ENCODE measurements at places on chromosomes 12 and 14.
A peak's percentile ranks its signal among the peaks of the same experiment; 100 is the strongest.

DNA sequence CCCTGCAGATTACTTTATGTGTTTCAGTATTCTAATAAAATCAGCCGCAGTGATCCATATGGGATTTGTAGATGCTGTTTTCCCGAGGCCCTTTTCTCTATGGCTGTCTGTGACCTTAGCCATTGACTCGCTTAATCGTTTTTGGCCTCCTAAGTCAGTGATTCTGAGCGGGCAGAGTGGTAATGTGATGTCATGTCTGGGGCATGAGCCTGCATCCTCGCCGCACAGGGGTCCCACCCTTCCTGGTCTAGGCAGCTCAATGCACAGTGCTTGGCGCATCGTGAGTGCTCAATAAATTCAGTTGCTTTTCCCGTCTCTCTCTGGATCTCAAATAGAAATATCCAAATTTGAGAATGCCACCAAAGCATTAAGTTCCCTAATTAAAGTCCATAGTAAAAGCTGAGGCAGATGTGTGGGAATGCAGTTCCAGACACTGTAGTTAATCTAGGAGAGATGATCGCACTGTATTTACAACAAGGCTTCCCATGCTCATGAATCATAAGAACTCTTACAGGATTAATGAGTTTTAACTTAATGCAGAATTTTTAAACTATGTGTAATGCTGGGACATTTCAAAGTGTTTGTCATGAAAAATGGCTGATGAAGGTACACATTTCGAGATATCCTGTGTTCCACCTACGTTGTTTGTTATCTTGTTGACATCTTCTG lies 29.3 kb downstream of the HMGA2 start:
- DNase-seq = no peak

DNA sequence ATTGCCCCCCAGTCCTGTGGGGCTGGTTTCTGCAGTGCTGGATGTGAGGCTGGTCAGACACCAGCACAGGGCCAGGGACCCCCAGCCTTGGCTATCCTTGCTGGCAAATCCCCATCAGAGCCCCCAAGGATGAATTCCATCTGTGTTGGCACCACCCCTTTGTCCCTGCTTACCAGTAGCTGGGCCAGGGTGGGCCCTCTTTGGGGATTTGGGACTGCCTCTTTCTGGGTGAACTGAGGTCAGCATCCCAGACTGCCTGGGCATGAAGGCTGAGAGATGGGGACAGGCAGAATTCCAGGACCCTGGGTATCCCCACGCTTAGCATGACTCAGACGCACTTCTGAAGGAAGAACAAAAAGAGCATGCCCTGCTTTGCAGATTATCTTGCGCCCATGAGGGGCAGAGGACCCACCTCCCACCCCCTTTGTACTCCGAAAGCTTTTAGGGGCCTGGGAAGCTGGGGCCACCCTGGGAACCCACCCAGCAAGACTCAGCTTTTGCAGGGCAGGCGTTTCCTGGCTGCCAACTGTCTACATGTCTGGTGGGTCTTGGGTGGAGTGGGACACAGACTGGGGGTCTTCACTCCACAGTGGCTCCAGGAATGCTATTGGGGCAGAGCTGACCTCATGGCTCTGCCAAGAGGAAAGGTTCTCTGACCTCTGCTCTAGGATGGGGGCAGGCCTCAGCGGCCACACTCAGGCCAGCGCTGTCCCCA lies 26.8 kb downstream of the RFLNA start:
- no peak for DNase-seq

DNA sequence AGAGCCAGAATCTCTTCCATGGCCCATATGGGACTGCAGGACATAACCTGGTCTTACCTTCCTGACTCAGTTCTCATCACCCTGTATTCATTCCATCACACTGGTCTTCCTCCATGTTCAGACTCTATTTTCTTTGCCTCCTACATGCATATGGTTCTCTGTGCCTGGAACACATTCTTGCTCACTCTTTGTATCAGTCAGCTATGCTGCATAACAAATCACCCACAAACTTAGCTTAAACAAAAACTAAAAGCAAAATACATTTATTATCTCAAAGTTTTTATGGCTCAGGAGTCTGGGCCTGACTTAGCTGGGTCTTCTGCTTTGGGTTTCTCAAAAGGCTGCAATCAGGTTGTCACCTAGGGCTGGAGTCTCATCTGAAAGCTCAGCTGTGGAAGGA lies 712.6 kb upstream of the TBX3 start:
- no peak for DNase-seq

DNA sequence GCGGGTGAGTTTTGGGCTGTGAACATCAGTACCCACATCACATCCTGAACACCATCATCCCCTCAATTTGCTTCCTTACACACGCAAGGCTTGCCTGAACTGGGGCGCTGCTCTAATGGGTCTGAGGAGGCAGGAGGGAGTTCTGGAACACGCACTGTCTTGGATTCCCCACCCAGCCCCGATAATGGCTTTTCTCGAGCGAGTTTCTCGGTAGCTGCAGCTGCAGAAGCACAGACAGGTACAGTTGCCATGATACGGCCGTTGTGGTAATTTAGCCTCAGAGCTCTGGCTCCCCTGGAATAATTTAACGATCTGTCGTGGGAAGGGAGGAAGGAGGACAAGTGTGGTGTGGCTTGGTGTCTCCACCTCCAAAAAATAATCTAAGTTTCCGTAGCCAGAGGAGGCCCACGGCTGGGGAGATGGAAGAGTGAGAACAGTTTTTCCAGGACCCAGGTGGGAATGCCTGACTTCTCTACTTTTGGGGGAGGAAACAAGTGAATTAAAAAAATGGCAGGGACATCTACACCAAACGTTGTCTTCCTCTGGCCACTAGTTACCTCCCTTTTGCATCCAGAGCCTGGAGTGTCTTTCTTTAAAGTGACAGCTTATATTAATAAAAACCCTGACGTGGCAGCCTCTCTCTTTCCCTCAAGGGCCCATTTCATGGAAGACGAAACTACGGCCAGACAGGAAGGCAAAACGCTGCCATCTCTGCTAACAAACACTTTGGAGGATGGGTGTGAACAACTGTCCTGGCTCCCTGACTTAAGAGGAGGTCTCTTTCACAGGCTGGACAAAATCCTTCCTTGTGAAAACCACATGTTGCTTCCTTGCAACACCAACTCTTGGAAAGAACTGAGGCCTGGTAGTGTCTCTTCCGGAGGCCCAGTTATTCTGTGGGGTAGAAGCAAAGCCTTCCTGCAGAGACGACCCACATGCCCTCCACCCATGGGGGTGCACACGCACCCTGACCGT lies 84.8 kb downstream of the RBM19 start:
- DNase-seq = no peak

- DNase-seq = no peak
Measured at GRCh38 chr14:50343434-50343833, 31.3 kb downstream of the DMAC2L start.

DNA sequence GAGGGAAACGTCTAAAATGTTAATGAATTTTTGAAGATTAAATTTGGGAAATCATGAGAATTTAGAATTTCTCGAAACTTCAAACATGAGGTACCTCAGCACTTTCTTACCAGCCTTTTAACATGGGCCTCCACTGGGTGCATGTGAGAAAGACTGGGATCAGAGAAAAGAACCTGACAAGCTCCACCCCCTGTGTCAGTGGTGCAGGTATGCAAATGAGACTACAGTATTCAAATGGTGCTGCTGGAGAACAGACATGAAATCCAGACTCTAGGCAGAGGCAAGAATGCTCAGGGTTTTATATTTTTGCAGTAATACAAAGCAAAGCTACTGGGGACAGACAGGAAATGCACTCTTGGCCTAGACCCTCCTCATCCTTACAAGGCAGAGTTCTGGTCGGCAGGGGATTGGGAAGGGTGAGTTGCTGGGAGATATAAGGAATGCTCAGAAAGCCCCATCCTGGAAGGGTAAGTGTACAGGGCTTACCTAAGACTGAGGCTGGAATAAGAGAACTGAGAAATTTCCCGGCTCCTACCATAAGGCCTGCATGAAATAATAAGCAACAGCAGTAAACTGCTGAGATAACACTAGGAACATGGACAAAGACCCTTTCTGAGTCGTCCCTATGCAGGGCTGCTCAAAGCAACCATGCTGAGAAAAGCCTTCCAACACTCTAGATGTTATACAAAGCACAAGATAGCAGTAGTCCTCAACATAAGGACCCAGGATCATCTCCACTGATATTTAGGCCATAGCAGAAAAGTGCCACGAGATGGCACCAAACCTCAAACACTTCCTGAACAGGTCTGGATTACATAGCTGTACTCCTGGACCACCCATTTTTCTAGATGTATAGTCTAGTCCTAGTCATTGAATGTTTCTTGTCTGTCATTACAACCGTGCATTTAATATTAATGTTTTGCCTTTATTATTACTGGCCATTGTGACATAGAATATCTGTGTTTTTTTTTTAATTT lies 260.8 kb downstream of the RASSF9 start:
- peak; percentile 72 for DNase-seq

DNA sequence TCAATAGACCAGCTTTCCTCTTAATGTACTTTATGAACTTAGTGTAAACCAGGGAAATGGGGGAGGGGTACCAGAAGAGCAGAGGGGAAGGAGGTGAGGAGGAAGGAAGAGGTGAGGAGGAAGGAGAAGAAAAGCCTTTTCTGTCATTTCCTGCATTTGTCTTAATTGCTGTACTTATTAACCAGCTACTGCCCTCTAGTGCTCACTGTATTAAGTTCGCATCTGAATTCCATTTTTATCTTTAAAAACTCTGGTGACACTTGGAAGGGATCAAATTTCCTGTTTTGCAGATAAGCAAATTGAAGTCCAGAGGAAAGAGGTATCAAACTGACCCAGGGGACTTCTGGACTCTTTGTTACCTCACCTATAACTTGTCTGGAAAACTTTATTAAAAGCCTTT lies 22.2 kb downstream of the MANSC1 start:
- DNase-seq = peak; percentile 69

GRCh38 chr14:96962337-96962736 lies 165.2 kb downstream of the VRK1 start:
- DNase-seq = no peak

GRCh38 chr12:116126610-116127009 lies 150.9 kb downstream of the MED13L start:
- no peak for DNase-seq

GRCh38 chr12:45785315-45785714 lies 55.8 kb downstream of the ARID2 start:
- DNase-seq = no peak

DNA sequence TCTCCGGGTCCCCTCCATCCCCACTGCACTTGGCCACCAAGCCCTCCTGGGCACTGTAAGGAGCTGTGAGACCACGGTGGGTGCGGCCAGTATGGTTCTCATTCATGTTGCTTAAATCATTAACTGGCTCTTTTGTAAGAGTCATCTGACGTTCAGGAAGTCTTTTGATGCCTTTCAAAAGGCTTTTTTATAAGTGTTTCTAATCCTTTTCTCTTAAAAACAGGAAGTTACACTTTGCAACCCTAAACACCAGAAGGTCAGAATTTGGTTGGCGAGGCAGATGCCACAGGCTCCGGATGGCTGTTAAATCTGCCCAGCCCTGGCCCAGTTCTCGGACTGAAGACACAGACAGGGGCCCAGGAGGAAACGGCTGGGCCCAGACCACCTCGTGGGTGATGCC lies 26.1 kb upstream of the DIO3 start:
- no peak for DNase-seq

GRCh38 chr14:36818246-36818645 lies 156.6 kb downstream of the PAX9 start:
- no peak for DNase-seq

DNA sequence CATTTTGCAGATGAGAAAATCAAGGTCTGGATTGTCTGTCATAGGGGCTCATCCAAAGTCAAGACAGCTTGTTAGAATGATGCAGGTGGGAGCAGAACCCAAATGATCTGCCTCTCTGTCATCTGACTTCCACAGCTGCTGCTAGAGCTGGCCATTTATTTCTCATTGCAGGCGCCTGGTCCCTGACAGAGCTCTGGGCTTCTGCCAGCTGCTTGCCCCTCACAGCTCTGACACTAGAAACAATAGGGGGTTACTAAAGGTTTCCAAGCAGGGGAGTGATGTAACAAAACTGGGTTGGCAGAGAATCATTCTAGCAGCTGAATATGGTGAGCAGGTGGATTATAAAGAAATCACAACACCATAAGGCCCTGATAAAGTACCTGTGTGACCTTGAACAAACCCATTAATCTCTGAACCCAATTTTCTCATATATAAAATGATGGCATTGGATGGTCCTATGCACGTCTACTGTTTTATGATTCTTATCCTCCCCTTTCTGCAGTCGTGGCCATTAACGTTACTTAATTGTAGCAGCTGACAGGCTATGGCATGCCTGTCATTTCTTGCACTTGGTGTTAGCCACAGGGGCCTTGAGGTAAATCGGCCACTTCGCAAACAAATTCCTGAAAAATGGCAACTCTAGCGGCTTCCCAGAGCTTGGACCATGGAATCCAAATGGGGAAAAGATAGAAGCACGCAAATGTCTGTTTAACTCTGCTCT lies 134.6 kb downstream of the RMST start:
- no peak for DNase-seq

GRCh38 chr14:24132061-24132685 lies 1.7 kb downstream of the FITM1 start:
- DNase-seq = no peak

DNA sequence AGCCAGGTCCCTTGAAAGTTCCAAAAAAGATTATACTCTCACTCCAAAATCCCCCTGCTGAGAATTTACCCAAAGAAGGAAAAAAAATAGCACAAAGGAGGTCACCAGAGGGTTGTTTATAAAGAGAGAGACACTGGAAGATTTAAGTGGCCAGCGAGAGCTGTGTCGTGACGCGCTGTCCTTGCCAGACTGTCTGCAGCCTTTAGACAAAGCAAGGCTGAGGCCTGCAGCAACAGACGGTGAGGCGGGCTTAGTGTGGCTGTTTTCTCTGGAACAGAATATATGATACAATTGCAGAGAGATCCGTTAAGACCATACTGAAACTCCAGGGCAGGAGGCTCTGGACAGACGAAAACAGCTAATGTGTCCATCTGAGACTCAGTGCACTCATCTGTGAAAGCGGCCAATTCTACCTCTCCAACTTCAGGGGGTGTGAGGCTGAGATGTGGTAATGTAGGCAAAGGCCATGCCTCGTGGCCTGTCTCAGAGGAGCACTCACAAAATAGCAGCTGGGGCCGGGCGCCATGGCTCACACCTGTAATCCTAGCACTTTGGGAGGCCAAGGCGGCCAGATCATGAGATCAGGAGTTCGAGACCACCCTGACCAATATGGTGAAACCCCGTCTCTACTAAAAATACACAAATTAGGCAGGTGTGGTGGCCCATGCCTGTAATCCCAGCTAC lies 36.2 kb downstream of the ANAPC7 start:
- peak; percentile 74 for DNase-seq

- no peak for DNase-seq
Measured at GRCh38 chr12:62294378-62294777, 34.2 kb downstream of the USP15 start.

- no peak for DNase-seq
Measured at GRCh38 chr12:34599530-34600513, 577.5 kb downstream of the ALG10 start.

DNA sequence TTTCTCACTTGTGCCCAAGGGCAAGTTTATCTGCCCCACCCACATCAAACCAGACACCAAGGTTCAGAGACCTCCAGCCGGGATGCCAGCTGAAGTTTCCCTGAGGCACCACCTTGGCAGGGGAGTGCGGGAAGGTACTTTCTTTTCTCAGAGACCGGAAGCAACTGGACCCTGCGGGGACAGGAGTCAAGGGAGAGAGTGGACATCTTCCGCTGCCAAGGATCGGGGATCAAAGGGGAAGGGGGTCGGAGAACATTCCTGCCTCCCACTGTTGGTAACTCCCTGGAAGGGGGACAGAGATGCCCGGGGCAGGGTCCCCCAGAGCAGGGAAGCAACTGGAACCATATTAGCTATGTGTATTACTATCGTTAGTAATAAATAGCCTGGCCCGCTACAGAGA lies 161.8 kb downstream of the DICER1 start:
- DNase-seq = no peak

All from G401 (cell line).